ENCODE measurements at places on chromosomes 6 and 20.

DNA sequence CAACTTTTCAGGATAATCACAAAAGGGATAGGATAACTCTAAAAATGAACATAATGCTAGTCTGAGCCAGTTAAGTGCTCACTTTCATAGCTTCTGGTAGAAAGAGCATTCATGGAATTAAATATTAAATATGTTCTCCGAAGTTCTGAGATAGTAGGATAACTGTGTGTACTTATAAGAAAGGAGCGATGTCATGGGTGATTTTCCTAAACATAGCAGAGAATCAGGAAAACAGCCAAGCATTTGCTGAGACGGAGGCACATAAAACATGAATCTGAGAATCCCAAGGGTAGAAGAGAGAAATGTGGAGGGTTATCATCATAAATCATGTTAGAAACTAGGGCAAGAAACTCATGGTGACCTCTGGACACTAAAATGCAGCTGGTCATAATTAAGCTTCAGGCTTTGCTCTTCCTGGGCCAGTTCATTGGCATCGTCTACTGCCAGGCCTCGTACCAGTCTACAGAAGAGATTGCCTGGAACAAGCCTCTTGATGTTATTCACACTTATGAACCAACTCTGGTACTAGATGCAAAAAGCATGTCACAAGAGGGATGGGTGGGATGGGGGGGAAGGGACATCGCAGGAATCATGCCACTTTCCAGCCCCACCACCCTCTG, 436.6 kb downstream of the PRKN start:
- DNase-seq, result no peak

DNA sequence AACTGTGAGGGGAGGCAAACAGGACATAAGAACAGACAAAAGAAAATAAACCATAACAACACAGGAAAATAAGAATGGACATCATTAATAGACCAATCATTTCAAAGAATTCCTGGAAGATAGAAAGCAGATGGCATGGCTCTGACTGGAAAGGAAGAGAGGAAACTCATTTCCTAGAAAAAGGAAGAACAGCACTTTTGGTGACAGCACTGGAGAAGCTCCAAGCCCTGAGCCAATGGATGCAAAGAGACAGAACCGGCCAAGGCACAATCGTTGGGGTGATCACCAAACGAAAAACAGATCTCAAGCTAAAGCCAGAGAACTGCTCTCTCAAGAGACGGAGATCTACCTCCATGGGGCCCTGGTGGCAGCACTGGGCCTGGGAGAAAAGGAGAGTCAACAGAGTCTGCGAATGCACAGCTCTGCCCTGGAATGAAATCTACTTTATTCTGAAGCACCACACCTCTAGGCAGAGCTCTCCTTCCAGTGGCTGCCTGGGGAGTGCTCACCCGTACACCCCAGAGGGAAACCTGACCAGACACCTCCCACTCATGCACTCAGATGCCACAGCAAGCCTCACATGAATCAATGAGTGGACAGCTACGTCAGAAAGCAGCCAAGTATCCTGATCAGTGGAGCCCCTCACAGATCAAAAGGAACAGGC, 24.2 kb downstream of the KIAA0319 start:
- DNase-seq, result no peak

GRCh38 chr6:20681243-20681684, 147.0 kb downstream of the CDKAL1 start:
- no peak for DNase-seq

GRCh38 chr6:125839471-125839870, 48.7 kb downstream of the NCOA7 start:
- no peak for DNase-seq

DNA sequence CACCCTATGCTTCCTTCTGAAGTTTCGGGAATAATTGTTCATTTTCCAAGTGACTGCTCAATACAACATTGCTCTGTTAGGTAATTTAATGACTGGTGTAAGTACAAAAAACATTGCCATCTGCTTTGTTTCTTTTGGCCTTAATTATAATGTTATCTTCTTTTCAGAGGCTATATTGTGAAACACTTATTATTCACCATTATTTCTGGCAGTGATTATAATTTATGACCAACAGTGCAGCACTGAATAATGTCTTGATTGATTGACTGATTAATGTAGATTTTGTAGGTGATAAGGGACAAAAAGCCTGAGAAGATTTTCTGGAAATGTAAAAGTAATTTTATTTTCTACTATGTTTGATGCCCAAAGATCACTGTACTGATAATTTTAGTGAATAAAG, 377.7 kb downstream of the PLCB1 start:
- DNase-seq, result no peak

- DNase-seq, result no peak
Observed at GRCh38 chr20:58169450-58169849, 59.0 kb downstream of the ANKRD60 start.

- DNase-seq, result peak; percentile 70
Observed at GRCh38 chr20:36808317-36809257, 35.0 kb upstream of the DSN1 start.

- no peak for DNase-seq
Observed at GRCh38 chr20:52200870-52201269, 9.3 kb upstream of the ZFP64 start.

DNA sequence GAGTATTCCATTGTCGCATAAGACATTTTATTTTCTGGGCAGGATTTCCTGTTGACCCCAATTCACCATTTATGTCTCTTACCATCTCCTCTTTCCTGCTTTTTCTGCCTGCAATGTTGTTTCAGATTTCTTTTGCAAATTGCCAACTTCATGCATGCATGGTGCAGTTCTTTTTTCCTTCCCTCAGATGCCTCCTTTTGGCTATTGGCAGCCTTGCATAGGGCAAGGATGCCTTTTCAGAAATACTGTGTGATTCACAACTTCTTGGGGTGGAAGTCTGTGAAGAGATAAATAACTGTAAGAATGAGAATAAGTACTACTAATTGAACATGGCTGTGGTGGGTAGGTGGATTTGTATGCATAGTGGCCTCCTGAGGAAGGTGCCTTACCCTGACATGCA, 116.7 kb downstream of the SOX4 start:
- DNase-seq, result no peak

- no peak for DNase-seq
Observed at GRCh38 chr20:44174996-44175765, 11.8 kb downstream of the JPH2 start.

- DNase-seq, result no peak
Observed at GRCh38 chr6:36671687-36672375, 6.7 kb upstream of the CDKN1A start.

DNA sequence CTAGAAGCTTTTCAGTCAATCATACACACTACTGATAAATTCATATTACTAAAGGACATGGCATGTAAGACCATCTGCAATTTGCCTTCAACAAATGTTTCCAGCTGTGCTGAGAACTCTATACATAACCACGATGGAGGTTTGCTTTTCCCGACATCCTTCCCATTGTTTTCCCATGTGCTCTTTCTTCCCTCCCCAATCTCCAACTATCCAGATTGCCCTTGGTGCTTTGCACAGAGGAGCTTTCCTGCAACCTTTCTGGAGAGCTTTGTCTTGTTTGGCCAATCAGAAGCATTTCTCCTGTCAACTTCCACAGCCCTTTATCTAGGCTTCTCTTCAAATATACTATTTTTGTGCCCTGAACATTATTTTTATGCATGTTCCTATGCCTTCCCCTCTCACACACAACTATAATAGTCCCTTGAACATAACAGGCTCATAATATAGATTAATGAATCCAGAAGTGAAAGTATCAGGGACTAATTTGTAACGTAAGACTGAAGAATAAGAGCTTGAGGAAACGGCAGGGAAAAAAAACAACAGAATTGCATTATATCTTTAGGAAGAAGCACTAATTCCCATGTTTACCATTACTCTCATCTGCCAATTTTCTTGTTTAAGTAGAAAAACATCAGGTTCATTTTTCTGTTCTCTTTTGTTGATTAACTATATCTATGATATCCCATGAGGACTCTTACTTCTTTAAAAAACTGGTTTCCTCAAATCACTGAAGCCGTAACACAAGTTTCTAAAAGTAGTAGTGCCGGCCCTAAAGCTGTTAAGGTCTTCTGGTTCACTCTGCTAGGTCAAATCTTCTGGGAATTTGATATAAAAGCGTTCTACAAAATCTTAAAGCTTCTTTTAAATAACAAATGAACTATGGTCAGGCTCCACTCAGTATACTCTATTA, 20.1 kb downstream of the SMLR1 start:
- no peak for DNase-seq

DNA sequence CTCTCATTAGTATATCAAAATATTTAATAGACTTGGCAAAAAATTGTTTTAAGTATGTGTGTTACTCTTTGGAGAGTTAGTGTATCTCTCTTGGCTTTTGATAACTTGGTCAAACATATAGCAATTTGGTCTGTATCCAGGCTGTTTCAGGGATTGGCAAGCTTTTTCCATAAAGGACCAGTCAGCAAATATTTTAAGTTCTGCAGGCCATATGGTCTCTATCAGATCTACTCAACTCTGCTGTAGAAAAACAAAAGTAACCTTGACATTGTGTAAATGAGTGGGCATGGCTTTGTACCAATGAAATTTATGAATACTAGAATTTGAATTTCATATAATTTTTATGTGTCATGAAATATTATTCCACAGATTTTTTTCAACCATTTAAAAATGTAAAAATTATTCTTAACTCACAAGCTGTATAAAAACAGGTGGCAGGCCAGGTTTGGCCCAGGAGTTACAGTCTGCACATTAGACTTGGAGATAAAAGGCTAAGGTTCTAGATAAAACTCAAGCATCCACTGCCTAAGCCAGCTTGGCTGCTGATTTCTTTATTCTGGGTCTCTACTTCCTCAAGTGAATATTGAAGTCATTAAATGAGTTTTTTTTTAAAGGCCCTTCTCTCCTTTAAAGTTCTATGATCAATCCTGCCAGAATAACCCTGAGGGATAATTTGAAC, 13.7 kb downstream of the GSTA4 start:
- DNase-seq, result no peak

DNA sequence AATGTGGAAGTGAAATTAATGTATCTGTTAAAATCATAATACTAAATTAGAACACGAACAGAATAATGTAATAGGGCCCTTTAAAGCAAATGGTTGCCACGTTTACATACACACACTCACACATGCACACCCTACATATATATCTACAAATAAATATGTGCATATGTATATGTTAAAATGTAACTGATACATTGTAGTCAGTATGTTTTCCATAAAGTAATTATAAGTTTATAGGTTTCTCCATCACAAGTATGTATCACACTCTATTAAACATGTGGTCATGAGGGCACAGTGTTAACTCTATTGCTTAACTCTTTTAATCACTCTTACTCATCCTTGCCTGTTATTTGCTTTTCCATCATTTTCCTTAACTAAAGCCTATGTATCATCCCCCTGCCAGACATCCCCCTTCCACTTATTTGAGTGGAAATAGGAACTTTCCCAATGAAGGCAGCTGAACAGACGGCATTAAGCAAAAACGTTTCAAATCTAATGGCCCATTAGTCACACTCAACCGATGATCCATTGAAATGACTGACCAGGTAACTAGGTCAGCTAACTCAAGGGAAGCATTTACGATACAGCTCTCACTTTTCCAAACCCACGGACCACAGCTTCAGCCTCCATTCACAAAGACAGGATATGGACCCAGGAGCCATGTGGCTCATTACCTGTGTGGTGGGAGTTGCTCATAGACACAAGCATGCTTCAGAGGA, 89.3 kb downstream of the HAO1 start:
- DNase-seq, result no peak

- no peak for DNase-seq
Observed at GRCh38 chr20:54086507-54087039, 16.2 kb upstream of the BCAS1 start.

DNA sequence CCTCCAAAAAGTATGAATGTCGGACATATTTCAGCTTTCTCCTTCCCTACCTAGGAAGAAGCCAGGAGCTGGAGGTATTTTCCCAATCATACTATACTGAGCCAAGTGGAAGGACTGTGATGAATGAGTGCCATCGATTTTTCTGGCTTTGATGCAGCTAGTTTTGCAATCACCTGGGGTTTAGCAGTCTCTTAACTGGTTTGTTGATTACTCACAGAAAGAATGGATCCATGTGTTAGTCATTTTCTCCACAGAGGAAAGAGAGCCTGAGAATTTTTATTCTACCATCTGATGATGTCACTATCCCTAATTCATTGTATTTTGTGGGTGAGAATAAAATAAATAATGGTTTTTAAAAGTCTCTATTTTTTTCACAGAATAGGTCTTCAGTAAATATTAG, 282.9 kb upstream of the RNF217 start:
- no peak for DNase-seq

DNA sequence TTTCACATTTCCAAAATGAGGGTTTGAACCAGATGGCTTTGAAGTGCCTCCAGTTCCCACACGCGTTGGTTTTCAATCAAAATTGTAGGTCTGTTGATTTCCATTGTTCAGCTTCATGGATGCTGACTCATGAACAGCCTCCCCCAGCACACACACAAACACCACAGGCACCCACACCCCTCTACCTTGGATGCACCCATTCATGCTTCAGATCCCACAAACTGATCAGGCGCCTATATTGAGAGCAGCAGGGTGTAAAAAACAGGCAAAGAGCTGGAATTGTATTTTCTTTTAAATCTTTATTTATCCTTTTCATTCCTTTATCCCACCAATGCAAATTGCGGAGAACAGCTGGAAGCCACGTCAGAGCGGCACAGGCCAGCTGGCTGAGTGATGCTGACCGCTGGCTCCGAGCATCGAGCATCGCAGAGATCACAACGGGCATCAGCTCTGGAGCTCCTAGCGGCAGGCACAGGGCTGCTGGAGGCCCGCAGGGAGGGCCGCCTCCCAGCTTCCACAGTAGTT, 29.3 kb upstream of the TBC1D7 start:
- no peak for DNase-seq

DNA sequence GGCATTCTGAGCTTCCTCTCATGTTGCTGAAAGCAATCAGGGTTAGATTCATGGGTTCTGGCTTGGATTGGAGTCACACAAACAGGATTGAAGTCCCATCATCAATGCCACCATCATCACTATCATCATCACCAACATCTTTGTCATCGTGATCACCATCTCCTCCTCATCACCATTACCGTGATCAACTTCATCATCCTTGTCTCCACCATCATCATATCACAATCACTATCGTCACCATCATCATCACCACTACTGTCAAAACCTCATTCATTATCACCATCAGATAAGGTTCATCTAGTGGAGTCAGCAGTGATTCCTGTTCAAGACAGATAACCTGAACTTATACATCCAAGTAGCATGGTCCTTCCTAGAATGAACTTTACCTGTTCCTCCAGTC, 193.8 kb upstream of the RIN2 start:
- no peak for DNase-seq

GRCh38 chr6:155404937-155405336, 50.7 kb downstream of the NOX3 start:
- DNase-seq, result no peak

GRCh38 chr6:127716465-127716864, 139.5 kb downstream of the C6orf58 start:
- no peak for DNase-seq

- no peak for DNase-seq
Observed at GRCh38 chr20:50646483-50646996, 44.8 kb downstream of the RIPOR3 start.

GRCh38 chr6:135141728-135142127, 39.4 kb upstream of the MYB start:
- peak; percentile 49 for DNase-seq

- no peak for DNase-seq
Observed at GRCh38 chr6:136550330-136551071, at the start of gene MAP7. TSS of gene MAP7 (minus strand) at chr6:136550422. CDS start at chr6:136550408, 14 bp downstream.

- no peak for DNase-seq
Observed at GRCh38 chr6:127514179-127514772, 4.9 kb downstream of the MTCL3 start.

GRCh38 chr20:50909413-50909812, 21.8 kb downstream of the ADNP start:
- no peak for DNase-seq
